ENCODE measurements at places on chromosomes 7 and 10.

DNA sequence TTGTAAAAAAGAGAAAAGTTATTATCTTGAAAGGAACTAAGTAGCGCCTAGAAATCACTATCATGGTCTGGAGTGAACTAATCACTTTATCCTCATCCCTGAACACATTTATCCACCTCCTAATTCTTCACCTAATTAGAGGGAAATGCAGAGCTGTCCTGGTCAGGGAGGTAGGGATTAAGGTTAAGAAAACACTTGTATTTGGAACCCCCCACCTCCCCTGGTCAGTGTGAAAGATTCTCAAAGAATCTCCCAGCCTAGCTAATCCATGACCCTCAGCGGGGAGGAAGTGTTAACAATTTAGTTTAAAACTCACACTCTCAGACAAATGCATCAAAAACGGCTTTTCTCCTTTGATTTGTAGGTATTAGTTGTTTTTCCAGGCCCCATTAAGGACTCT lies 83.8 kb downstream of the FAM204A start:
- DNase-seq = no peak

DNA sequence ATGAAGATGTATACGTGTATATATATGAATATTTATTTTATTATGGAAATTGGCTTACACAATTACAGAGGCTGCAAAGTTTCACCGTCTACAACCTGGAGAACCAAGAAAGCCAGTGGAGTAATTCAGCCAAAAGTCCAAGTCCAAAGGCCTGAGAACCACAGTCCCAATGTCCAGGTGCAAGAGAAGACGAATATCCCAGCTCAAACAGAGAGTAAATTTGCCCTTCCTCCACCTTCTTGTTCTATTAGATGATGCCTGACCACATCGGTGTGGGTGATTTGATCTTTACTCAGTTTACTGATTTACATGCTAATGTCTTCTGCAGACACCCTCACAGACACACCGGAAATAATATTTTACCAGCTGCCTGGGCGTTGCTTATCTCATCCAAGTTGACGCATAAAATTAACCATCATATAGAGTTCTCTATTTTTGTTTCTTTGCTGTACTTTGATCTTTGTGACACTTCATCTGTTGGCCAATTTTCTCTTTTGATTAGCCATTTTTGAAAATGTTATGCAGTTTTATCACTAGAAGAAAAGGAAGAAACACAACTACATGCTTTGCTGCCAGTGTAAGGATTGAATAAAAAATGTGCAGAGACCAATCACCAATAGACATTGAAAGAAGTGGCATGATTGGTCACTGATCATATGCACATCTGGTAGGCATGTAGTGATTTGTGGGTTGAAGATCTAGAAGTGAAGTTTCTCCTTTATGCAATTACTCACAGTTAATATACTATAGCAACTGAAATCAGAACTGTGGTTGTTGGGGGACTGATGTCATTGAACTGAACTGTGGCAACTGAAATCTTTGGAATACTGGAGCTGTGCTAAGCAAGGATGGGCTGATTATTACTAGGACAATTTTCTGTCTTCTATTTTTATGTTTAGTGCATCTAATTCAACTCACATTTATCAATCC lies 68.5 kb downstream of the EPDR1 start:
- DNase-seq = no peak

DNA sequence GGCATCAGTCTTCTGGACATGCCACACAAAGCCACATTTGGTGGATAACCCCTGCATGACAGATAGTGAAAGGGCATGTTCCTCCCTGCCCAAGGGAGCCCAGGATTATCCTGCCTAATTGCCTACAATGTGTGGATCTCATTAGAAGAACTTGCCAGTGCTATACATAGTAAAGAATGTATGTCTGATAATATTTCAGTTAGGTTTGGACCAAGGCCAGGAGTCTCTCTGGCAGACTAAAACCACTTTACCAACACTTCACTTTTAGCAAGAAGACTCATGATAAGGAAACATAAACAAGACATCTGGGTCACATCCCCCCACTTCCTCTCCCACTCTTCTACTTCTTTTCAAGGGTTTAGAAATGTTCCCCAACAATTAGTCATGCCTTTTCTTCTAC lies 196.7 kb downstream of the MTERF1 start:
- DNase-seq = no peak

GRCh38 chr10:86287966-86288579 lies 78.5 kb downstream of the GRID1 start:
- DNase-seq = no peak

- DNase-seq = no peak
These were observed 49.4 kb downstream of the FRMPD2 start for GRCh38 chr10:48224979-48225560.

- DNase-seq = no peak
These were observed 76.4 kb downstream of the MPLKIP start for GRCh38 chr7:40058026-40058425.

- DNase-seq = no peak
These were observed 12.7 kb upstream of the VDAC2 start for GRCh38 chr10:75197906-75198305.

DNA sequence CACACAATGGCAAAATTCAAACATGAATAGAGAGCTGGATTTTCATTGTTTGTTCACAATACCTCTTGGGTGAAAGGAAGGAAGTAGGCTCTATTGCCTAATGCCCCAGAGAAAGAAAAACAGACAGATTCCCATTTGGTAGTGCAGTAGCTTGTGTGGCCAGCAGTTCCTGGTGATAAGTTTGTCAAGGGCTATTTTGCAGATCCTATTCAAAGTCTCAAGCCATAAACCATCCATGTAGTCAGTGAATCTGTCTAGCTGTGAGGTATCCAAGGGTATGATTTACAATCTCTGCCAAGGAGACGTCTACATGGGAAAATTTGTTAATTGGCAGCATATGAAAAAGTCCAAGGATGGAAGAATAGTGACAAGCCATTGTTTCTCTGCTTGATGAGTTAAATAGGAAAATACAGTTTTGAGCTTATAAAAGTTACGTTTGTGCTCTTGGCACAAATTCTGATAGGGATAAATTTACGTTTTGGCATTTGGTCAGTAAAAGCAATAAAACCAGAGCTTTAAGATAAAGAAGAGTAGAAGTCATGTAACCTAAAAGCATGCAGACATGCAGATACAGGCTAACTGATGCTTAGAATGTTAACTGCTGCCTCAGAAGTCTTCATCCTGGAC lies 269.1 kb downstream of the GATA3 start:
- no peak for DNase-seq

DNA sequence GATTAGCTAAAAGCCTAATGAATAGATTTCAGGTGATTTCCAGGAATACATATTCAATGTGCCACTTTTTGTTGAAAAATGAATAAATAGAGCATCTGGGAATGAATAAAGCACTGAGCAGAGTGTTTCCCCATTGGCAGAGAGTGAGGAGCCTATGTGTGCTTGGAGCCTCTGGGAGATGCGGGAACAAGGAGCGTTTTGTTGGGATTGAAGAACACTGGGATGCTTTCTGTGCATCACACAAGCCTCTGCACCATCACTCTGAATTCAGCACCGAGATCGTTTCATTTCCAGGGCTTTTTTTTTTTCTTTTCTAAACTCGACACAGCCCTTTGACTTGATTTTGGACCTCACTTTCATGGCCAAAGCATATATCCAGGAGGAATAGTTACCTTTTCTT lies 111.4 kb downstream of the BAMBI start:
- DNase-seq = no peak

DNA sequence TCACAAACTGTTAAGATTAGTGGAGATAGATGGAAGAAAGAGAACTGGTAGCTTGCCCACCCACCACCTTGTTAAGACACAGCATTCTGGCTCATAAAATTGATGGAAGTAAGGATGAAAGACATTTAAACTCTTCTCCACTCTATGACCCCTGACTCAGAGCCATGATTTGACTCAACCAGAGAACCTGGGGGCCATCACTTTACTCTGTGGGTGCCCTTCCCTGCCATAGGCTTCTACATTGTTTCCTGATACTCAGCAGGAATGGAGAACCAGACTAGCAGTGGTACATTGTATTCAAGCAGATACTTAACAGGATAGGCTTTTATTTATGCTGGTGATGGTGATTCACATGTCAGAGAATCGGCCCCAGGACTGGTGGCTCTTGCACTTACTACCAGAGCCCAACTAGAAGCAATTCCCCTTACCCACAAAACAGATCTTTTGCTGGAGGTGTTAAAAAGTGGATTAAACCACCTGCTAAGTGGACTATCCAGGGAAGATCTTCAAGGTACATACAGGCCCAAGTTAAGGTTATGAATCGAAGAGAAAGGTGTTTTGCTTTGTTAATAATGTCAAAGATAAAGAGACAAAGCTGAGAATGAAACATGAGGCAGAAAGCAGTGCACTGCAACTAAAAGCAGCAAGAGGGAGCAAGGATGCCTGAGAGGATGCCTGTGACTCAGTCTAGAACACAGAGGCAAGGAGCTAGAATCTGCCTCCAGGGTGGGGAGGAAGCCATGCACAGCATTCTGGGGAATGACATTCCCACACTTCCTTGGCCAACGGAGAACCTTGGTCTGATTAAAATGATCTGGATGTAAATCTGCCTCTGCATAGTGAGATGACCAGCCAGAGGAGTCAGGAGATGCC lies 36.0 kb upstream of the GLI3 start:
- DNase-seq = no peak

DNA sequence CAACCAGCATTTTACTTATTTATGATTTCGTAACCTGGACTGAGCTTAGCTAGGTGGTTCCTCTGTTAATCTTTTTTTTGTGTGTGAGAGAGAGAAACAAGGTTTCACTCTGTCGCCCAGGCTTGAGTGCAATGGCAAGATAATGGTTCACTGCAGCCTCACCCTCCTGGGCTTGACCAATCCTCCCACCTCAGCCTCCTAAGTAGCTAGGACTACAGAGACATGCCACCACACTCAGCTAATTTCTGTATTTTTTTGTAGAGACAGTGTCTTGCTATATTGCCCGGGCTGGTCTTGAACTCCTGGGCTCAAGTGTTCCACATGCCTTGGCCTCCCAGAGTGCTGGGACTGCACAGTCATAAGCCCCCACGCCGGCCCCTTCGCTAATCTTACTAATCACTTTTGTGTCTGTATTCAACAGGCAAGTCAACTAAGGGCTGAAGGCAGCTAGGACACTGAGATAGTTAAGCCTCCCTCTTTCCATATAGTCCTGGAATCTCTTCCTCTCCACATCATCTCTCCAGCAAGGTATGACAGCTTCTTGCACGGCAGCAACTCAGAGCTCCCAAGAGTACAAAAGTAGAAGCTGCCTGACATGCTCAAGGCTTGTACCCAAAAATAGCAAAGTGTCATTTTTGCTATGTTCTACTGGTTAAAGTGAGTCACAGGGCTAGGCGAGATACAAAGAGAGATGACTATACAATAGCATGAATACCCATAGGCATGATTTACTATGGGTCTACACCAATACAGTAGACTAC lies 11.3 kb downstream of the KMT2C start:
- no peak for DNase-seq

DNA sequence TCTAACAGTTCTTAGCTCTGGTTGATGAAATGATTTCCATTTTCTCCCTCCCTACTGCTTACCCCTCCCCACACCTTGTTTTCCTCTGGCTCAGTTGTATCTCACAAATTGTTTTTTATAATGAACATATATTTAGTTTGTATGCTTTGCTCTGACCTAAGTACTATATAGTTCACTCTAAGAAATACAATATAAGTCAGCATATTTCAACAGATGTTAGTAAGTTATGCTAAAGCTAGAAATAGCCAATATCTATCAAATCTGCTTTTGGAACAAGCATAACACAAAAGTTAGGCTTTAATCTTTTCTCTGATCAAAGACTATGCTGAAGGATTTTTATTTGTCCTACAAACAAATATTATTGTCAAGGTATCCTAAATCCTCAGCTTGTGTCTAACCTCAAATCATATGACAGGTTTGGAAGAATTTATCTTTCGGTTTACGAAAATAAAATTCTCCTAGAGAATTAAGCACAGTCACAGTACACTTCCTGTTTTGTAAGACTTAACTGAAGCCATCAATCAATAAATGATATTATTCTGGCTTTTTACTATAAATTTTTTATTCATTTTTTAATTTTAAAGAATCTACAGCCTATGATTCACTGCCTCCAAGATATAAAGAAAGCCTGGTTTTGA lies 67.0 kb downstream of the IMMP2L start:
- DNase-seq = no peak

- no peak for DNase-seq
These were observed 198.3 kb upstream of the DKK1 start for GRCh38 chr10:52115823-52116222.

DNA sequence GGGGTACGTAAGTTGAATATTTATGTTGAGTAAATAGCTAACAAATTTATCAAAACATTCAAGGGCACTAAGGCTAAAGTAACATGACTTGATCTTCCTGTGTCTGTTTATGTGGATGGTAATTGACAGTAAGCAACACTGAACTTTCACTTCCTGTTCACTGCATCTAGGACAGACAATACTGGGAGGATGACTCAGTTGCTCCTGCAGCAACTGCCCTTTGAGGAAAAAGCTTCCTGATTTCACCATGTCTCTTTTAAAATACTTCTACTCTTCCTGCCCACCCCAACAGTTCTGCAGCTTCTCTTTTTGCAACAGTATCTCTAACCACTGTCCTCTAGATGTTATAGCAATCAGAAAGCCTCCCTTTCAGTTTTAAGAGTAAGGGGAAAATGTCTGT lies 76.6 kb upstream of the HGF start:
- DNase-seq = no peak

- no peak for DNase-seq
These were observed 50.9 kb upstream of the SEMA3D start for GRCh38 chr7:85237721-85238120.

DNA sequence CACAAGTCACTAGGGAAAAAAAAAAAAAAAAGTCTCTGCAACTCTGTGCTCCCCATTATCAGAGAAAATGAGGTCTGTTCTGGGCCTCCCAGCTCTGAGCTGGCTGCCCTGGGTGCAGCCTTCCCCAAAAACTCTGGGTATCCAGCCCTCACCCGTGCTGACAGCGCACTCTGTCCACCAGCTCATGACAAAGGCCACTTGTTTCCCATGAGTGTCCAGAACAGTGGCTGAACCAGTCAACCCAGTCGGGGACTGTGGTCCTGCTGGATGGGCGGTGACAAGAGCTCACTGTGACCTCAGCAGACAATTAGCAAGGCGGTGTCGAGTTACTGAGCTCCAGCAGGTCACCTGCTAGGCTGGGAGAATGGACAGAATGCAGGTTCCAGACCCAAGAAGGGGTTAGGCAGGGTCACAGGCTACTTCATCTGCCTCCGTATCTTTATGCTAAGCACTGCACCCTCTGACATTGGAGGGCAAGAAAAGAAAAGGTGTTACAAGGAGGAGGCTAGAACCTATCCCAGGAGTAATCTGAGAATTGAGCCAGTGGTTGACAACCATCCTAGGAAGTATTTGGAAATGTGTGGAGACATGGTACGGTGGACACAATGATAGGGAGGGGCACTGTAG lies 37.2 kb downstream of the DLG5 start:
- DNase-seq = no peak

- DNase-seq = no peak
These were observed 122.6 kb downstream of the MICU1 start for GRCh38 chr10:72503241-72503640.
